Thyroid gland (tissue), 4 donors: ENCODE measurements at places on chromosomes 3 and 15.

GRCh38 chr3:77055841-77056341 is 16.0 kb downstream of the ROBO2 start:
- DNase-seq, result no peak

DNA sequence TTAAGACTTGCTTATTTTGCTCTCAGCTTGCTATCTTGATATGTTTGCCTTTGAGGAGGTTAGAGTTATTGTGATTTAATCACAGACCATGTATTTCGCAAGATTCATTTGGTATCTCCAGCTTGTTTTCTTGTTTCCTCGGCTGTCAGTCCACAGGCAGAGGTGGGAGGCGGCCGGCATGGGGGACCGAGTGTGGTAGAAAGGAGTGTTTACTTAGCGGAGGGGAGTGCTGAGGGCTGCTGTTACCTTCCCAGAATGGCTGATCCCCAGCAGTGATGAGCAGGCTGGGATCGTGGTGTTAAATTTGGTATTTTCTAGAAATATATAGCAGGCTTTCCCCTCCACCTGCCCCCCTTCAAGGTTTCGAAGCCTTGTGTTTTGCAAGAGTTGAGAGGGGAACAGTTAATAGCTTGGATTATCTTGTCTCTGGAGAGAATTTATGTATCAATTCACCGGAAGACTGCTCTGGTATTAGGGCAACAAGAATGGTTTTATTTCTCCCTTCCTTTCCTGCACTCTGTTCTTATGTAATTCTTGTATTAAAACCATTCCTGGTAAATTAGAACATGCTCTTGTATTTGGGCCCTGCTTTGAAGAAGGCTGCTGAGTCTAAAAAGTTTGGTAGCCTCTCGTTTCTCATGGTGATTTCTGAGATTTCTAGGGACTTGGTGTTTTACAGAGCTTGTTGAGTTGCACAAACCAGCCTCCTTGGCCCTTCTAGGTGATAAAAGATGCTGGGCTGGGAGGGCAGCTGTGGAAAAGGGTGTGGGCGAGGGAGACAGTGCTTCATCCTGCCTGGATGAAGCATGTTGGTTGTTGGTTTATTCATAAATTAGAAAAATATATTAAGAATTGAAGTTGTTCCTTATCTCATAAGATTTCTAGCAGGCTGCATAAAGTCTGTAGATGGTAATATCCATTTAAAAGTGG is 151.4 kb downstream of the IGF1R start:
- DNase-seq, result no peak

- DNase-seq, result no peak
Measured at GRCh38 chr3:19348500-19348899, 200.2 kb downstream of the KCNH8 start.

DNA sequence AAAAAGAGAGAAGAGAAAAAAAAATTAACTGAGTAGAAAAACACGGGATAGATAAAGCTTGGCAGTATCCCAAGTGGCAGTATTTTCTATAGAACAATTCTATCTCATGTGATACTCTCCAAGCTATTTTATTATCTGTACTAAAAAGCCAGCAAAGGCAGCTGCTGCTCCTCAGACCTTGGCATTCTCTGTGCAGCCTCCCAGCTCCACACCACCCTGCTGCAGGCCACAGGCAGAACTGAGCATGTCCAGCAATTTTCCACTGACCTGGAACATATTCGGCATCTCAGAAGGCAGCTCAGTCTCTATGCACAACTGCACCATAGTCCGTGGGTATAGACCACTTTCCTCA is 1161.4 kb downstream of the IGSF11 start:
- peak; percentile 1 for DNase-seq

DNA sequence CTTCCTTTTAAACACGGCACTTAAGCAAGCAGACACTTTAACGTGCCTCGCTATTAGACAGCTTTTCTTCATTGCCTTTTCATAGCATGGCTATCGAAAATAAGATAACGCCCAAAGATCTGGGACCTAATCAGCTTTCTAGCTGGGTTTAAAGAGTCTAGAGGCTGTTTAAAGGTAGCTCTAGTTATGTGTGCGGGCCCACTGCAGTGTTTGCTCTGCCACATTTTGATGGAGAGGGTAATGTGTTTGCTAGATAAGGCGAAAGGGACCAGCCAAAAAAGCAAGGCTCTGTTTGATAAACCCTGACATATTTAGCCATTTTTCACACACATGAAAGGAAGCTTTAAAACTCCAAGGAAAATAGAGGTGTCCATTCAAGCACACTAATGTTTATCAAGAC is 91.6 kb downstream of the NR2F2 start:
- DNase-seq, result no peak

- no peak for DNase-seq
Measured at GRCh38 chr3:70820397-70820796, 508.0 kb upstream of the MDFIC2 start.

- DNase-seq, result no peak
Measured at GRCh38 chr15:86362555-86362954, 282.9 kb downstream of the AGBL1 start.

DNA sequence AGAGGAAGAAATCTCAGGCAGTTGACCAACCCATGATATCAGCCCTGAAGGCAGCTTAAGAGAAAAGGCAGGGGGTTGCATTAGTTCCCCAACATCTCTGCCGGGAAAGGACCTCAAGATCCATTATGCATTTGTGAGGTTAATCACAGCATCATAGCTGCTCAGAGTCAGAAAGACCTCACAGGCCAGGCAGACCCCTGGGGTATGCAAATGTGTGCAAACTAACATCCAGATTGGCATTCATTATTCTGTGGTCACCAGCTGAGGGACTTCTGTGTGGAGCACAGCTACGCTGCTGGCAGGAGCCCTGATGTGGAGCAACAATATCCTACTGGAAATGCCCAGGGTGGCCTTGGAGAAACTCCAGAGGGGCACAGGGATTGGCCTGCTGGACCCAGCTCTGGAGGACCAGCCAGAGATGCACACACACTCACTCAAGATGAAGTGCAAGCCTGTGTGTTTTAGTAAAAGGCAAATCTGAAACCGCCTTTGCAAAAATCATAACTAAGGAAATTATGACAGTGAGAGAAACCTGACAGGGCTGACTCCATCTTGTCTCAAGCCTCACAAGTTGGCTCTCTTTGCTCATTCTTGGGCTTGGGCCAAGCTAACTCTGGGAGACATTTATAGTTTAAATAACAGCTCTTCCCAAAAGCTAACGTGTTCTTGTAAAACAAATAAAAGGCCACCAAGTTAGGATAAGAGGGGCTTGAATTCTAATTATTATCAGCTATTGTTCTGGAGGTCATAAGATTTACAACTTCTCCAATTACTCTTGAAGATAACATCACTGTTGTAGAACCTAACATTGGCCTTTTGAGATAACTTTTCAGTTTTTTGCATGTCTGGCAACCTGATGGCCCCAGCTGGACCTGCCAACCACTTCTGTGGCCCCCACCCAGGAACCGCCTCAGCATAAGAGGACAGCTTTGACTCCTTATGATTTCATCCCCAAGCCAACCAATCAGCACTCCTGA is 257.1 kb downstream of the UACA start:
- DNase-seq, result no peak

DNA sequence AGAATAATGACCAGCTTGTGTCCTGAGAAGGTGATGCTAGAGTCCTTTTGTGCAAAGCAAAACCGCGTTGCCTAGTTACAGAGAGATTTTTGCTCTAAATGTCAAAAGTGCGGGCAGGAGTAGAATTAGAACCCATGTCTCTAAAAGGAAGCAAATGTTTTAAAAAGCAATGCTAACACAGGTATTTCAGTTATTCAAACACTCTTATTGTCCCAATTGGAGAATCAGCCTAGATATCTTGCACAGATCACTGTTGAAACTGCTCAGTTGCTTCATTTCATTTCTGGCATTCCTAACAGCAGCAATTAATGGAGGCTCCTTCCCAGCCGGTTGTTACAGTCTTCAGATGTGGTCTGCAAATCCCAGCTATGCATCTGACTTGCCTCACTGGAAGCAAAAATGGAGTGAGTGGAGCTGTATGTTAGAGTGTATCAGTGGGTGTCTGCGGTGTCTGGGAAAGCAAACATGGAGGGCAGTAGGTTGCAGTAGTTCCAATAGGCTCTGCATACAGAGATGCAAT is 55.6 kb upstream of the SEMA6D start:
- no peak for DNase-seq

GRCh38 chr3:9087831-9088413 is 124.7 kb upstream of the RAD18 start:
- no peak for DNase-seq

DNA sequence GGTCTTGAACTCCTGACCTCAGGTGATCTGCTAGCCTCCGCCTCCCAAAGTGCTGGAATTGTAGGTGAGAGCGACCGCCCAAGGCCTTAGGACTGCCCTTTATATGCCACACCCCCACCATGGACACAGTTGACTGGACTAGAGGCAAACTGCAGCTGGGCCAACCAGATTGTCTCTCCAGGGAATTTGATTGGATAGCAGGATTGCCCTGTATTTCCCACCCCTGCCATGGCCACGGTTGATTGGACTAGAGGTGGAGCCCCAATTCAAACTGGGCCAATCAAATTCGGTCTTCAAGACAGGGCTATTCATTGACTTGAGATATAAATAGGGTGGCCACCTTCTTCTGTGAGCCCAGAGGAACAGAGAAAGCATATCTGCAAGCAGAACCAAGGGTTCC is 6.9 kb upstream of the CLPX start:
- DNase-seq, result no peak

- no peak for DNase-seq
Measured at GRCh38 chr3:104575634-104576033, 791.1 kb upstream of the ALCAM start.

DNA sequence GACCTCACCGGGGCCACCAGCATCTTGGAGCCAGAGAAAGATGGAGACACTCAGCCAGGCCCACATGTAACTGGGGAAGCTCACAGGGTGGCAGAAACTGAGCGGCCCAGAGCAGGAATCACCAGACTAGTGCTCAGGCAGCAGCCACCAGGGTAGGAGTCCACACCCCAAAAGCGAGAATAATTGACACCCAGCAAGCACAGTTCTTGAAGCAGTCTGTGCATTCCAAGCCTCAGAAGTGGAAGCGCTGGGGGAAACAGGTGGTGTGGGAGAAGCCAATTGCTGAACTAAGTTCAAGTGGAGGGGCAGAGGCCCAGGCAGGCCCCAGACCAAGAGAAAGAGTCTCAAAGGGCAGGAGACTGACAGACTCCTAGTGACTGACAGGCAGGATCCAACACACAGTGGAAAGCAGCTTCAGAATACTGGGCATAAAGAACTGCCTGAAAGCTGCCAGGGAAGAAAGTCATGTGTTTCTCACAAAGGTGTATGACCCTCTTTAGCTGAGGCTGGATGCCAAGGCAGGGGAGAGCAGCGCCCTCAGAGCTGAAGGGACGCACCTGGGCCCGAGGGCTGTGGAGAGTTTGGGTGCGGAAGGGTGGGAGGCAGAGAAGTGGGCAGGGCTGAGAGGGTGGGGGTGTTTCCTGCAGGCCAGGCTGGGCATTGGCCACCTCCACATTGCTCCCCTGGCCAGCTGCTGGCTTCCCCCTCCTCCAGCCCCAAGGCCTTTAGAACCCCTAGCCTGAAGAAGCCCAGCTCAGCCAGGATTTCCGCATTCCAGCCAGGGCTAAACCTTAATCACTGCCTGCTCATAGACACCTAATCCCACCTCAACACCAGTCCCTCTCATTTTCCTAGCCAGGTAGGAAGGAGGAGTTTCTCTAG is 7.7 kb downstream of the NT5DC2 start:
- DNase-seq, result peak; percentile 88

DNA sequence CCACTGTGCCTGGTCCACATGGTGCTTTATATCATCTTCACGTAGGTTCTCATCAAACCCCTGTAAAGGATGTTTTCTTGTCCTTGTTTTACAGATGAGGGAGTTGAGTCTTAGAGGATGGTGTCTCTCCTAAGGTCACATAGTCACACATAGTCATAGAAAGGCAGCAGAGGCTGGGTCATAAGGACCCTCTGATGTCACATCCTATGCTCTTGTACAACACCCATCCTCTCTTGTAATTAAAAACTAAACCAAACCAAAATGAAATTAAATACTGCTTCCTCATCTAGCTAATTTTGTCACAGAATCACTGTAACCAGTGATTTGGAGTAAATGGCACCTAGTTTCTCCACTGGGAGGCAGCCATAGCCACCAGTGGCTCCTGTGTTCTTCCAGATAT is 21.8 kb upstream of the ATP1B3 start:
- no peak for DNase-seq

GRCh38 chr15:84967380-84967779 is 14.3 kb upstream of the PDE8A start:
- DNase-seq, result no peak

- no peak for DNase-seq
Measured at GRCh38 chr3:165820671-165821123, 16.5 kb downstream of the BCHE start.

DNA sequence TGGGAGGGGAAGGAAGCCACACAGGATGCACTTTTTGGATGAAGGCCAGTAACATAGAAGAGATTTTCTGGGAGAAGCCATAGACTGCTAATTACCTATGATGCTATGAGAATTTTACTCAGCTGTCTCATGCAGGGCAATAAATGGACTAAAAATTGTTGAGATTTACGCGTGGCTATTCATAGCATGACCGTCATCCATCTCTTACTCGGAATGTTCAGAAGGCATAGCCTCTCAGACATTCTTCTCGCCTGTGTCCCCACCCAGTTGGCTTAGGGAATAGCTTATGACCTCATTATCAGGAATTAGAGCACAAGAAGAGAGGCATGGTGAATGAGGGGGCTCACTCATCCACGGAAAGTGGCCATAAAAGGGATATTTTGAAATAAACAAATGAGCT is 107.9 kb upstream of the ATP10A start:
- no peak for DNase-seq

DNA sequence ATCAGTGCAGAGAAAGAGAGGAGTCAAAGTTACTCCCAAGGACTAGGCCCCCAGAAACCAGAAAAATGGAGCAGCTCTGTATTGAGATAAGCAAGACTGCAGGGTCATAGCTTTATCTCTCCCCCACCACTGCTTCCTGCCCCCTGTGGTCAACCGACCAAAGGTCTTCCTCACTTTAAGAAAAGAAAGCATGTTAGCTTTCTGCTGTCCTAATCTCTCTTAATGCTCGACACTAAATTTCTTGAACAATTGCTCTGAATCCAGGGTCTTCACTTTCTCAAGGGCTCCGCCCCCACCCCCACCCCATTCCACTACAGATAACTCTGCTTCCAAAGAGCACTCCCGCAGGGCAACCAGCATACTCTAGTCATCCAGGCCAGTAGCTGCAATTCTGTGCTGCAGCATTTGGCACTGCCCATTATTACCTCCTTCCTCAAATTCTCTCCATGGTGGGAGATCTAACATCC is 31.9 kb downstream of the TNIK start:
- no peak for DNase-seq

DNA sequence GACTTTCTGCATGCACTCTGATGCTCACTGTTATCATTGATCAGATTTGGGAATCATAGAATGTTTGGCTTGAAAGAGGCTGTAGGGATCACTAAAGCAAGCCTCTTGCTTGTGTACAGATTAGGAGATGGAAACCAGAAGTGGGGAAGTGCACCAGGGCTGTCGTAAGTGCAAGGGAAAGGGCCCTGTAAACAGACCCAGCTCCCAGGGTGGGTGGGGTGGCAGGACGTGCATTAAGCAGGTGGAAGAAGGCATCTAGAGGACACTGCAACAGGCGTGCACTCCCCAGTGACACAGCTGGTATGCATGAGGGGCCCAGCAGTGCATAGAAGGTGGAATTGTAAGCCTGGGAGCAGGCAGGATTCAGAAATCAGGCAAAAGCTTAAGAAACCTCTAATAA is 58.0 kb upstream of the SLC7A14 start:
- DNase-seq, result no peak

- DNase-seq, result no peak
Measured at GRCh38 chr3:141960731-141961130, 84.3 kb downstream of the ATP1B3 start.
